ENCODE measurements at places on chromosomes 7 and 10. TPM values are rescaled to one million over a fixed set of nuclear protein-coding genes. Genes with fewer than 3 reads are reported as not detected.

Gene TMEM213
- total RNA-seq = not detected

Gene COMMD3
- total RNA-seq = 30.8 TPM

Gene AKR1C4
- 3.2 TPM for total RNA-seq

Gene TUBAL3
- 0.75 TPM for total RNA-seq

Gene SMO
- total RNA-seq = 14.3 TPM

Gene ARHGEF5
- total RNA-seq = 3.5 TPM

Gene CFAP69
- 4.0 TPM for total RNA-seq

Gene TMEM140
- total RNA-seq = 34.3 TPM

GRCh38 chr10:105611244-105611798, 970.2 kb downstream of the SORCS3 start:
- no peaks in the 10 kb centered on the region for H3K36me3 ChIP-seq
- H3K4me1 ChIP-seq = no peaks in the 10 kb centered on the region
- no peak overlapping the region for H3K27ac ChIP-seq
- no peak for DNase-seq
- H3K27me3 ChIP-seq = no peaks in the 10 kb centered on the region

GRCh38 chr10:124928545-124928944, 13.4 kb upstream of the ZRANB1 start:
- DNase-seq = no peak
- no peak overlapping the region for H3K27ac ChIP-seq
- no peaks in the 10 kb centered on the region for H3K27me3 ChIP-seq
- peaks cover 14% of the 10 kb centered on the region for H3K4me1 ChIP-seq
- no peak overlapping the region for H3K4me3 ChIP-seq
- no peaks in the 10 kb centered on the region for H3K36me3 ChIP-seq

GRCh38 chr10:14879928-14880193, 1.2 kb downstream of the SUV39H2 start:
- no peaks in the 10 kb centered on the region for H3K27me3 ChIP-seq
- no peak overlapping the region for H3K27ac ChIP-seq
- H3K36me3 ChIP-seq = no peaks in the 10 kb centered on the region
- no peak for DNase-seq
- H3K4me1 ChIP-seq = peaks cover 2% of the 10 kb centered on the region
- H3K4me3 ChIP-seq = peak overlapping the region; percentile 50

GRCh38 chr10:69014171-69014570, 25.6 kb downstream of the KIFBP start:
- no peaks in the 10 kb centered on the region for H3K27me3 ChIP-seq
- H3K27ac ChIP-seq = no peak overlapping the region
- no peaks in the 10 kb centered on the region for H3K4me1 ChIP-seq

GRCh38 chr7:151851145-151851751, 25.7 kb downstream of the PRKAG2 start:
- no peaks in the 10 kb centered on the region for H3K27me3 ChIP-seq
- peak overlapping the region; percentile 58 for H3K27ac ChIP-seq
- H3K36me3 ChIP-seq = peaks cover 12% of the 10 kb centered on the region
- H3K4me3 ChIP-seq = no peak overlapping the region

DNA sequence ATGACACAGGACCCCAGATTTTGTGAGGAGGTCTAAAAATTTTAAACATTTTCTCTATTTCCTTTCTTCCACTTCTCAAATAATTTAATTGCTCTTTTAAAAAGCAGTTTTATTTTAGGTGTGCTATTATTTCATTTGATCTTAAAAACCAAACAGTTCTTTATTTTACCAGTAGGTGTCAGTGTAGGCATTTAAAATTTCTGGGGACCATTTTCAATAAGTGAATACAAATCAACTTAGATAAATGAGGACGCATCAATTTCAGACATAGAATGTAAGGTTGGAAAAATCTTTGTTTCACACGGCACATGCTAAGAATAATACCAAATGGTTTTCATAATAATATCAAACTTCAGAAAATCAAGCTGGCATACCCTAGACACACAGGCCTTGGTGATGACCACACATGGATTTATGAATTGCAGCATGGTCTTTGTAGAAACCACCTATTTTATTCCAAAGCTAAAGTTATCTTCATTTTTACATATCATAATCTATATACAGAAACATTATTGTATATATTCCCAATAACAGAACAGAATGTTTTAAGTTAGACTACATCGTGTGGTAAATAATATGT, 127.6 kb upstream of the SLC26A5 start:
- no peak overlapping the region for H3K4me3 ChIP-seq
- H3K36me3 ChIP-seq = no peaks in the 10 kb centered on the region
- H3K4me1 ChIP-seq = no peaks in the 10 kb centered on the region
- no peaks in the 10 kb centered on the region for H3K27me3 ChIP-seq

GRCh38 chr7:116669769-116670168, 2.2 kb upstream of the MET start:
- DNase-seq = no peak
- no peaks in the 10 kb centered on the region for H3K27me3 ChIP-seq
- no peak overlapping the region for H3K27ac ChIP-seq
- no peak overlapping the region for H3K4me3 ChIP-seq

- no peak overlapping the region for H3K4me3 ChIP-seq
- H3K4me1 ChIP-seq = no peaks in the 10 kb centered on the region
- H3K36me3 ChIP-seq = no peaks in the 10 kb centered on the region
- no peaks in the 10 kb centered on the region for H3K27me3 ChIP-seq
- no peak for DNase-seq
Measured at GRCh38 chr10:103800089-103800488, 55.3 kb downstream of the SH3PXD2A start.

DNA sequence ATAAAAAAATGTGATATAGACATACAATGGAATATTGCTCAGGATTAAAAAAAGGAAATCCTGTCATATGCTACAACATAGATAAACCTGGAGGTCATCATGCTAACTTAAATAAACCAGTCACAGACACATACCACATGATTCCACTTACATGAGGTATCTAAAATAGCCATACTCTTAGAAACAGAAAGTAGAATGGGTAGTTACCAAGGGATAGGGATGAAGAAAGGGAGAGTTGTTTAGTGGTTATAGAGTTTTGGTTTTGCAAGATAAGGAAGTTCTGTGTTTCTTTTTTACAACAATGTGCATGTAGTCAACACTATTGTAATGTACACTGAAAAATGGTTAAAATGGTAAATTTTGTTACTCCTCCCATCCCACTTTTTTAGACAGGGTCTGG, 30.5 kb downstream of the BICC1 start:
- H3K4me1 ChIP-seq = no peaks in the 10 kb centered on the region
- no peak for DNase-seq
- no peaks in the 10 kb centered on the region for H3K27me3 ChIP-seq
- no peak overlapping the region for H3K27ac ChIP-seq
- H3K4me3 ChIP-seq = no peak overlapping the region
- H3K36me3 ChIP-seq = no peaks in the 10 kb centered on the region

DNA sequence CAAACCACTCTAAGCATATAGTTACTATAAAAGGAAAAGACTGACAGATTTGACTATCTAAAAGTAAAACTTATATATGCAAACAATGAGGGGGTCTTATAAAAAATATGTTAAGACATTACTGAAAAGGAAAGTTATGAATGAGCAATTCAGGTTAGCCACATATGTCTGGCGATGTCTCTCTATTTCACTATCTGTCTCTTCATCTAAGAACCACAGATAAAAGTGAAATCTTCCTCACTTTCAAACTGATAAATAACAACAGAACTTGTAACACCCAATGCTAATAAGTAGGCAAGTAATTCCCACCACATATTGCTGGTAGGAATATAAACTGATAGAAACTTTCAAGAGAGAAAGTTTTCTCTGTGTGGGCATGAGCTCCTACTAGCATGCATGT, 138.2 kb downstream of the CHCHD3 start:
- no peak overlapping the region for H3K27ac ChIP-seq
- no peaks in the 10 kb centered on the region for H3K27me3 ChIP-seq
- no peaks in the 10 kb centered on the region for H3K36me3 ChIP-seq
- H3K4me3 ChIP-seq = no peak overlapping the region
- H3K4me1 ChIP-seq = no peaks in the 10 kb centered on the region

DNA sequence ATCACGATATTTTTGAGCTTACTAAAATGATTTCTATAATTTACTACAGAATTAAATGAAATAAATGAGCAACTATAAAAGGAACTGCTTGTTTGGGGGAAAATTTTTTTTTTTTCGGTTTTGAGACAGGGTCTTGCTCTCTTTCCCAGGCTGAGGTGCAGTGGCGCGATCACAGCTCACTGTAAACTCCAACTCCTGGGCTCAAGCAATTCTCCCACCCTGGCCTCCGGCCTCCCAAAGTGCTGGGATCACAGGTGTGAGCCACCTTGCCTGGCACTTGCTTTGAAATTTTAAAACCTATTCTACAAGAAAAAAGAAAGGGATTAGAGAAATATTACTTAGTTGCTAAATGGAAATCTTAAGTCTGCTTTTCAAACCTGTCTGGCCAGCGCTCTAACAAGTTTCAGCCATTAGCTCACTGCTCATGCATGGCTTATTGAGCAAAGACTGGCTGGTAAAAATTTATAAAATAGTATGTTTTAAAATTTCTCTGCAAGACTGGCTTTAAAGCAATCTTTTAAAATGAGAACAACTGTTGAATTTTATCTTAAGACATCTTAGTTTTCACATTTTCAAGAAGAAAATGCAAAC, 144.0 kb downstream of the ATE1 start:
- H3K36me3 ChIP-seq = peaks cover 2% of the 10 kb centered on the region
- no peak overlapping the region for H3K4me3 ChIP-seq
- peaks cover 9% of the 10 kb centered on the region for H3K4me1 ChIP-seq
- no peaks in the 10 kb centered on the region for H3K27me3 ChIP-seq

DNA sequence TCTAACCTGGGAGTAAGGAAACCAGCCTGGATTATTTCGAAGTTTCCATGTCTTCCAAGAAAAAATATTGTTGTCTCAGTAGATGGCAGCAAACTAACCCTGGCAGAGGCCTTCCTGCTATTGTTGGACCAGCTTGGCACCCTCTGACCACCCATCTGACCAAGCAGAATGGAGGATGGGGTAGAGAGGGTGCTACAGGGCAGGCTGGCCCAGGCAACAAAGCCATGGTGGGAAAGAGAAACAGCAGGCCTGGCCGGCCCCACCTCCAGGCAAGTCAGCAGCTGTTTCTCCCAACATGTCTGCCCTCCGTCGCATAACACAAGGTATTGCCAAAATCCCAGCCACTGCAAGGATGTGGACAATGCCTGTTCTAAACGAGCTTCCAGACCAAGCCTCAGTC, 95.0 kb downstream of the FAM53B start:
- H3K27me3 ChIP-seq = no peaks in the 10 kb centered on the region
- H3K36me3 ChIP-seq = no peaks in the 10 kb centered on the region
- DNase-seq = no peak
- H3K4me1 ChIP-seq = peaks cover 33% of the 10 kb centered on the region

- DNase-seq = no peak
- H3K4me3 ChIP-seq = peak overlapping the region; percentile 4
- peaks cover 33% of the 10 kb centered on the region for H3K27me3 ChIP-seq
- peaks cover 3% of the 10 kb centered on the region for H3K4me1 ChIP-seq
Measured at GRCh38 chr7:35253460-35253709, 515 bp downstream of the TBX20 start.

- no peak overlapping the region for H3K4me3 ChIP-seq
- H3K27me3 ChIP-seq = no peaks in the 10 kb centered on the region
- no peak overlapping the region for H3K27ac ChIP-seq
- H3K36me3 ChIP-seq = no peaks in the 10 kb centered on the region
Measured at GRCh38 chr7:132654150-132654549, 77.9 kb upstream of the PLXNA4 start.

DNA sequence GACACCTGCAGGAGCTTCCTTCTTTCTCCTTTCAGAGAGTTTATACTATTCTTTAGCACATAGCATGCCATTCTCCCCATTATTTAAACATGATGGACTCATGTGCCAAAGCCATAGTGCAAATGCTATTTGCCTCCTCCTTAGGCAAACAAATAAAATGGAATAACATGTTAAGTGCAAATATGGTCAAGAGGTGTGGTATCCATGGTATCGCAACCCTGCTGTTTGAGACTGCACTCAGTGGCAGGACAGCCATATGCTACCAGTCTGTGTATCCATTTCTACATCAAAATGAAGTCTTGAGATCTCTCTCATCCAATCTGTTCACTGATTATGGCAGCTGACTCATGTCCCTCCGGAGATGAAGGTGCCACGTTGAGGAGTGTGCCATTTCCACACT, 22.8 kb downstream of the HEPACAM2 start:
- no peaks in the 10 kb centered on the region for H3K36me3 ChIP-seq
- no peaks in the 10 kb centered on the region for H3K4me1 ChIP-seq
- no peak overlapping the region for H3K4me3 ChIP-seq
- H3K27ac ChIP-seq = no peak overlapping the region
- H3K27me3 ChIP-seq = no peaks in the 10 kb centered on the region
- no peak for DNase-seq

DNA sequence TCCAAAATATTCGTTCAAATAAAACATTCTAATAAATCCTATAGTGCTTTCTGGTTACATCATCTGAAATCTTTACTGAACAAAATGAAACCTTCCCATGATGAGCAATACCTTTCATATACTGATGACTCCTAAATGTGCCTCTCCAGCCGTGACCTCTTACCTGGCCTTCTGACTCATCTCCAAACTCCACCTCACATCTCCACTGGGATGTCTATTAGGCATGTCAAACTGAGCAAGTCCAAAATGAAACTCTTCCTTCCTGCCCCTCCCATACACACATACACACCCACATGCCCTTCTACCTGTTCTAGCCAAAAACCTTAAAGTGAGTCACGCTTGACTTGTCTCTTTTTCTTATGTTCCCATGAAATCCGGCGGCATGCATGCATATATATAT, 22.9 kb downstream of the GSAP start:
- H3K4me3 ChIP-seq = no peak overlapping the region
- no peaks in the 10 kb centered on the region for H3K27me3 ChIP-seq
- peaks cover 13% of the 10 kb centered on the region for H3K36me3 ChIP-seq
- H3K4me1 ChIP-seq = no peaks in the 10 kb centered on the region

- H3K36me3 ChIP-seq = no peaks in the 10 kb centered on the region
- no peaks in the 10 kb centered on the region for H3K27me3 ChIP-seq
- H3K4me1 ChIP-seq = no peaks in the 10 kb centered on the region
- DNase-seq = no peak
- no peak overlapping the region for H3K4me3 ChIP-seq
Measured at GRCh38 chr7:44224974-44225565, 24.3 kb downstream of the YKT6 start.

- no peaks in the 10 kb centered on the region for H3K36me3 ChIP-seq
- no peak overlapping the region for H3K4me3 ChIP-seq
- H3K4me1 ChIP-seq = no peaks in the 10 kb centered on the region
- H3K27ac ChIP-seq = no peak overlapping the region
- no peak for DNase-seq
- no peaks in the 10 kb centered on the region for H3K27me3 ChIP-seq
Measured at GRCh38 chr10:68315582-68315981, 16.3 kb upstream of the HNRNPH3 start.

GRCh38 chr10:96130326-96130995, 364 bp downstream of the ZNF518A start:
- DNase-seq = peak; percentile 82
- H3K36me3 ChIP-seq = peaks cover 7% of the 10 kb centered on the region
- H3K4me1 ChIP-seq = peaks cover 15% of the 10 kb centered on the region
- H3K27me3 ChIP-seq = no peaks in the 10 kb centered on the region
- peak overlapping the region; percentile 87 for H3K27ac ChIP-seq

DNA sequence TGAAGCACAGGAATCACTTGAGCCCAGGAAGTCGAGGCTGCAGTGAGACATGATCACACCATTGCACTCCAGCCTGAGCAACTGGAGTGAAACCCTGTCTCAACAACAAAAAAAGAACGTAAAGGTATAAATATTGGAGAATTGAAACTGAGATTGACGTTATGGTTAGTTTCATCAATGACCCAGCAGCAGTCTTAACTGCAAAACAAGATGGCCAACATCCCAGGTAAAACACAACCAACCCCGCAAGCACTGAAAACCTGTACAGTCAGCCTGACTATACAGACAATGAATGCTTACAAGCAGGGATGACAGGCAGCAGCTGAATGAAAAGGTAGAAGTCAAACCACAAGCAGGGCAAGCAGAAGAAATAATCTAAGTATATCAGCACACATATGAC, 34.7 kb downstream of the WAPL start:
- no peak overlapping the region for H3K4me3 ChIP-seq
- H3K27me3 ChIP-seq = no peaks in the 10 kb centered on the region
- peaks cover 11% of the 10 kb centered on the region for H3K36me3 ChIP-seq
- H3K4me1 ChIP-seq = no peaks in the 10 kb centered on the region
- H3K27ac ChIP-seq = no peak overlapping the region
- no peak for DNase-seq

All from liver (tissue), 10 donors.